ENCODE measurements at places on chromosomes 11 and 22. TPM values are rescaled to one million over a fixed set of nuclear protein-coding genes. Genes with fewer than 3 reads are reported as not detected.

- H3K4me3 ChIP-seq, result peak overlapping the region; percentile 42
- H3K27ac ChIP-seq, result no peak overlapping the region
- peaks cover 8% of the 10 kb centered on the region for H3K27me3 ChIP-seq
- DNase-seq, result no peak
- peaks cover 23% of the 10 kb centered on the region for H3K4me1 ChIP-seq
Observed at GRCh38 chr11:95925011-95925410, 1.1 kb upstream of the MTMR2 start.

DNA sequence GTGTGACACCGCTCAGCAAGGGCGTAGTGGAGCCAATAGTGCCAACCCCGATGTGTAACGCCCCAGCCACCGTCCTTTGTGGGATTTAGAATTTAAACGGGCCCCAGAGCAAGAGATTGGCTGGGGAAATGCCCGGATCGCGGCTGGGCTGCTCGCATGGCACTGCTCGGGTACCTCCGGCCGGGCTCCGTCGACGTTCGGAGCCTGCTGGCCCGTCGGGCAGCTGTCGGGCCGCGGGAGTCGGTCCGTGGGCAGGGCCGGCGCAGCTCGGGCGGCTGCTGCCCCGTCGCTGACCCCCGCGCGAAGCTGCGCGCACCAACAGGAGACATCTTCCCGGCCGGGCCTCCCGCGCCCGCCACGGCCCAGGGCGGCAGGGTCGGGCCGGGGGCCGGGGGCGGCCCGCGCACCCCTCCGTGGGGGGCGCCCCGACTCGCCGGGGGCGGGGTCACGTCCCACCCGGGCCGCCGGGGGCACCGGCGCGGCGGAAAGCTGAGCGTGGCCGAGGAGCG is 1.3 kb upstream of the KDM2A start:
- H3K4me1 ChIP-seq, result peaks cover 29% of the 10 kb centered on the region
- H3K4me3 ChIP-seq, result peak overlapping the region; percentile 76
- peaks cover 1% of the 10 kb centered on the region for H3K27me3 ChIP-seq
- DNase-seq, result no peak

DNA sequence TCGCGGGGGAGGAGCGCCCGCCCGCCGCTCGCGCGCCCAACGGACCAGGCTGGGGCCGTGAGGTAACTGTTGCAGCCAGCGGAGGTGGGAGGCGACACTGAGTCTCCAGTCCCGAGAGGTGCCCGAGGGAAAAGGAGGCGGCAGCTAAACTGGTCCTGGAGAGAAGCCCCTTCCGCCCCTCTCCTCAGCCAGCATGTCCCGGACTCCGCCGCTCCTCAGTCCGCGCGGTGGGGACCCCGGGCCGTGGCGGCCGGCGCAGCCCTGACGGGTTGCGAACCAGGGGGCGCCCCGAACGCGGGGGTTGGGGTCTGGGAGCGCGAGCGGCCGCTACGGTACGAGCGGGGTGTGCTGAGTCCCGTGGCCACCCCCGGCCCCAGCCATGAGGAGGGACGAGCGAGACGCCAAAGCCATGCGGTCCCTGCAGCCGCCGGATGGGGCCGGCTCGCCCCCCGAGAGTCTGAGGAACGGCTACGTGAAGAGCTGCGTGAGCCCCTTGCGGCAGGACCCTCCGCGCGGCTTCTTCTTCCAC is at the start of gene PDE3B:
Gene PDE3B (plus strand): TSS at position 108 of the 529 bp plus-strand sequence. CDS start 272 bp downstream, at position 380.
- DNase-seq, result peak; percentile 84
- H3K27me3 ChIP-seq, result no peaks in the 10 kb centered on the region
- H3K4me3 ChIP-seq, result peak within 1 kb of the TSS; percentile 92
- peaks cover 23% of the 10 kb centered on the region for H3K36me3 ChIP-seq
- peaks cover 42% of the 10 kb centered on the region for H3K4me1 ChIP-seq

DNA sequence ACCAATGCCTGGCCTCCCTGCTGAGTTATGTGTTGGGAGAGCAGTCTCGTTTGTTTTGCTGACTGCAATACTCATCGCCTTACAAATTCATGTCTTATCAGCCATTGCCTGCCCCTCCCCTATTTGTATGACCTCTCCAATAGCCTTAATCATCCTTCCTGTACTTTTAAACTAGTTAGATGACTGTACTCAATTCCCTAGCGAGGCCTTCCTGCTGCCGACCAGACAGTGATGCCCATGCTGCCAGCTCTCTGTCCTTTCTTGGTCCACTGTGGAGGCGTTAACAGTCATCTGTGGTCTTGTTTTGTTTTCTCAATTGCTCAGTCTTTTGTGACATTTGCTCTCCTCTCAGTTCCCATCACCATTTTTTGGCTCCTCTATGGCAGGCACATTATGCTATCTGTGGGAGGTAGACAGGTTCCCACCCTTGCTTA is 20.3 kb upstream of the YPEL1 start:
- H3K4me3 ChIP-seq, result no peak overlapping the region
- peaks cover 18% of the 10 kb centered on the region for H3K36me3 ChIP-seq
- DNase-seq, result no peak
- no peak overlapping the region for H3K27ac ChIP-seq
- peaks cover 13% of the 10 kb centered on the region for H3K4me1 ChIP-seq

GRCh38 chr22:37476389-37477329 is 9.5 kb downstream of the MFNG start:
- no peak for DNase-seq
- no peaks in the 10 kb centered on the region for H3K27me3 ChIP-seq
- no peak overlapping the region for H3K4me3 ChIP-seq
- peaks cover 16% of the 10 kb centered on the region for H3K36me3 ChIP-seq

GRCh38 chr11:99370549-99371216 is 349.9 kb downstream of the CNTN5 start:
- DNase-seq, result no peak
- no peaks in the 10 kb centered on the region for H3K4me1 ChIP-seq
- H3K36me3 ChIP-seq, result no peaks in the 10 kb centered on the region
- no peak overlapping the region for H3K27ac ChIP-seq

DNA sequence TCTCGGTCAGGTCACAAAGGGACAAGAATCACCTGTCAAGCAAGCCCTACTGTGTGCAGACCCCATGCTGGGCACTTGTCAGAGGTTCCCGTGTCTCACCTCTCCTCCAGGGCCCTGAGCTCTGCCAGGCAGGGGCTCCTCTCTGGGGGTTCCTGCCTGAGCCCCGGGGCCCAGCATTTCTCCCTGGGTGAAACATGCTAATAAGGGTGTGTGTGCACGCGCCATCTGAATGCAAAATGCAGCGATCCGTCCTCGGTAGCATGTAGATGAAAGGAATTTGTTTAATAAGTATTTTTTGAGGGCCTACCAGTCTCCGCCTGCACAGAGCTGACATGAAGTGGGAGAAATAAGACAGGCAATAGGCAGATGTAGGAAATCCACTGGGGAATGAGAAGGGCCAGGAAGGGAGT is 5.8 kb downstream of the ELFN2 start:
- H3K27ac ChIP-seq, result no peak overlapping the region
- H3K27me3 ChIP-seq, result peaks cover 66% of the 10 kb centered on the region
- H3K4me1 ChIP-seq, result peaks cover 24% of the 10 kb centered on the region

DNA sequence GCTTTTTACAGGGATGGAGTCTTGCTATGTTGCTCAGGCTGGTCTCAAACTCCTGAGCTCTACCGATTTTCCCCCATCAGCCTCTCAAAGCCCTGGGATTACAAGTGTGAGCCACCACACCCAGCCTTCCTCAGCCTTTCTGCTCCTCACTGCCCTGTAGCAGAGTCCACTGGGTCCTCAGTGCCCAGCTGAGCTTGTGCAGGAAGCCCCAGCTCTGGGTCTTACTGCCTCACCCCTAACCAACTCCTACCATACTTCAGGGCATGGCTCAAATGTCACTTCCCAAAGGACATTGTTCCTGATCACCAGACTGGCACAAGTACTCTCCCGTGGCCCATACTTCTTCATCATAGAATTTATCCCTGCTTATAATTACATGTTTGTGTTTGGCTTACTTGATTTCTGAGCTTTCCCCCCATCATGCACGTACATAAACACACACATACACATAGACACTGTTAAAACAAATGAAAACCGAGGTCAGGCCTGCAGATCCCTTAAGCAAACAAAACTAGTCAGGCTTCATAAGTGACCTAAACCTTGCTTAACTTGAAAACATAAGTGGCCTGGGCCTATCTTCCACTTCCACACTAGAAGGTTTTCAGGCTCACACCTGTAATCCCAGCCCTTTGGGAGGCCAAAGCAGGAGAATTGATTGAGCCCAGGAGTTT is 14.0 kb upstream of the SLC43A3 start:
- H3K4me3 ChIP-seq, result no peak overlapping the region
- H3K4me1 ChIP-seq, result no peaks in the 10 kb centered on the region
- H3K27ac ChIP-seq, result no peak overlapping the region
- H3K36me3 ChIP-seq, result no peaks in the 10 kb centered on the region

DNA sequence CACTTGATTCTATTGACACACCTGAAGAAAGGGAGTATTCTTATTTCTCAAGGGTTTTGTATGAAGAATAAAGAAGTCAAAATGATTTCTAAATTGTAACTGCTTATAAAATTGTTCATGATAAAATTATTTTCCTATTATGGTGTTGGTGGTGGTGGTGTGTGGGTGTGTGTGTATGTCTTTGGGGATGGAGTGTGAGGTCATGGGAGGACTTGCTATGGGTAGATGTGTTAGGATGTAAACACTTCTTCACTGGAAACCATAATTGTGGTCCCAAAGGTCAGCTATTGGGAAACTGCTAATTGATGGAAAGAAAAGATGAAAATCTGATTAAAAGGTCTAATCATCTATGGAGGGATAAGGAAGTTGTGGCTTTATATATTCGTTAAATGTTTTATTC is 5.1 kb downstream of the TRIM22 start:
- H3K4me3 ChIP-seq, result peak overlapping the region; percentile 64
- DNase-seq, result no peak
- H3K36me3 ChIP-seq, result peaks cover 54% of the 10 kb centered on the region

DNA sequence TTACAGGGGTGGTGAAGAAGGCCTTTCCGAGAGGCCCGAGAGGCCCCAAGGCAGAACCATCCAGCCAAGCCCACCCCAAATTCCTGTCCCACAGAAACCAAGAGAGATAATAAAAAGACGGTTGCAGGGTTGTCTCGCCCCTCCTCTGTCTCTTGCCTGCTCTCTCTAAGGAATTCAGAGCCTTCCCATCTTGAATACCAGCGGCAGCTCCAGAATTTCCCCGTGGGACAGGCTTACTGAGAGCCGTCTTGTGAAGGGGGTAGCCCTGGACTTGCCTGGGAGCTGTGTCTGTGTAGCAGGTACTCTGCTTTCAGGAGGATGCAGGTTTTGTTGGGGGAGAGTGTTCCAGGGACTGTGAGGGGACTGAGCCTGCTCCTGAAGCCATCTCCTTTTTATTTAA is 9.6 kb upstream of the EIF3D start:
- no peak overlapping the region for H3K4me3 ChIP-seq
- DNase-seq, result no peak
- H3K36me3 ChIP-seq, result peaks cover 3% of the 10 kb centered on the region
- no peak overlapping the region for H3K27ac ChIP-seq
- H3K4me1 ChIP-seq, result peaks cover 10% of the 10 kb centered on the region
- peaks cover 4% of the 10 kb centered on the region for H3K27me3 ChIP-seq

GRCh38 chr22:17817079-17817478 is 42.8 kb upstream of the BID start:
- H3K36me3 ChIP-seq, result no peaks in the 10 kb centered on the region
- H3K27me3 ChIP-seq, result no peaks in the 10 kb centered on the region
- no peak for DNase-seq
- H3K4me3 ChIP-seq, result no peak overlapping the region

- peaks cover 48% of the 10 kb centered on the region for H3K4me1 ChIP-seq
- no peak for DNase-seq
- peak overlapping the region; percentile 83 for H3K4me3 ChIP-seq
- peaks cover 6% of the 10 kb centered on the region for H3K36me3 ChIP-seq
- H3K27ac ChIP-seq, result peak overlapping the region; percentile 92
Observed at GRCh38 chr22:19109198-19110063, 12.8 kb downstream of the DGCR2 start.

GRCh38 chr11:93741882-93742226 is 382 bp downstream of the C11orf54 start:
- DNase-seq, result no peak
- H3K27ac ChIP-seq, result peak overlapping the region; percentile 99
- H3K4me1 ChIP-seq, result peaks cover 34% of the 10 kb centered on the region
- peak overlapping the region; percentile 99 for H3K4me3 ChIP-seq
- H3K36me3 ChIP-seq, result peaks cover 40% of the 10 kb centered on the region
- no peaks in the 10 kb centered on the region for H3K27me3 ChIP-seq

GRCh38 chr11:15707194-15707593 is 592.5 kb downstream of the INSC start:
- no peaks in the 10 kb centered on the region for H3K36me3 ChIP-seq
- no peak overlapping the region for H3K4me3 ChIP-seq
- no peaks in the 10 kb centered on the region for H3K4me1 ChIP-seq
- peaks cover 2% of the 10 kb centered on the region for H3K27me3 ChIP-seq
- H3K27ac ChIP-seq, result no peak overlapping the region

DNA sequence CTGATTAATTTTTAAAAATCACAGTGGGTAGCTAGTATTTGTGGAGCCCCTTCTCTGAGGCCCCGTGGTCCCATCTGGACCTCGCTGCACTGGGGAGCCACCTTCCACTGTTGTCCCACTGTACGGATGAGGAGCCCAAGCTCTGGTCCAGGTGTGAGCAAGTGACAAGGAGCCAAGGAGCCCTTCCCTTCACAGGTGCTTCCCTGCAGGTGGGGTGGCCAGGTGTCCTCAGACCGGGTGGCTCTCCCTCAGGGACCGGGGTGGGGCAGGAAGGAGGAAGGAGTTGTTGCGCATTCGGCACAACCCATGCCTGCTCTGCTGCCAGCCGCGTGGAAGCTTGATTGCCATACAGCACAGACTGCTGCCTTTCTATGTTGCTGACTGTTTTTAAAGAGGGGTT is 10.4 kb upstream of the SEPTIN5 start:
- peaks cover 7% of the 10 kb centered on the region for H3K27me3 ChIP-seq
- no peak for DNase-seq
- no peak overlapping the region for H3K4me3 ChIP-seq
- H3K4me1 ChIP-seq, result no peaks in the 10 kb centered on the region

DNA sequence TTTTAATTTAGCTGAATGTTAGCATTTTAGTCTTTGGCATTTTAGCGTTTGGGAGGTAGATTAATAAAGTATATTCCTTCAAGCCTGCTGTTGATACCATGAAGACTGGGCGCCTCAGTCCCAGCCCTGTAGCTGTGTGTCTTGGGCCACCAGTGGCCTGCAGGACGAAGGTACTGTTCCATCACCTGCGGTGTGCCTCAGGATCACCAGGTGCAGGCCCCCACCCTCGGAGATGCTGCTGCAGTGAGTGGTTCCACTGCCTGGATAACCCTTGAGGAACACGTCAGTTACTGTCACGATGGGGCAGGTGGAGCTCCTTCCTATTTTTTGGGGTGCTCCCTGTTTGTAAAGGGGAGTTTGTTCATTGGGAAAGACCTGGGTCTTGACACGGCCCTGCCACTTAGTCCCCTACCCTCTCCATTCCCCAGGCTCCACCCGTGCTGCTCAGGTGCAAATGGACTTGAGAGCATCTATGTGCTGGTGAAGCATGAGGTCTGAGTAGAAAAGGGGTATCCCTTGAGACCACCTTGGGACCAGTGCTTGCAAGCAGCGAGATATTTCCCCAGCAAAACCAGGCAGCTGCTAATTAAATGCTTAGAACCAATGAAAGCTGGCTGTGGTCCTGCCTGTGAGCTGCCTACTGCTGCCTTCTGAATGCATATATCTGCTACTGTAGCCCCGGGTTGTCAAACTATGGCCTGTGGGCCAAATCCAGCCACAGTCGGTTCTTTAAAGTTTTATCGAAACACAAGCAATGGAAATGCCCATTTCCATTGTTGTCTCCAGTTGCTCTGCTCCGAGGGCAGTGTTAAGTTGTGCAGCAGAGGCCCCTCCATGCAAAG is 28.7 kb downstream of the INCENP start:
- no peak overlapping the region for H3K4me3 ChIP-seq
- H3K36me3 ChIP-seq, result peaks cover 35% of the 10 kb centered on the region
- H3K27ac ChIP-seq, result no peak overlapping the region
- H3K27me3 ChIP-seq, result no peaks in the 10 kb centered on the region
- no peaks in the 10 kb centered on the region for H3K4me1 ChIP-seq

The SLC6A5 gene
- not detected for total RNA-seq

The PDE3B gene
- total RNA-seq, result 117 TPM

The SLC17A6 gene
- not detected for total RNA-seq

The NLRP14 gene
- not detected for total RNA-seq

The CCDC87 gene
- 0.14 TPM for total RNA-seq

The PHLDA2 gene
- total RNA-seq, result 0.55 TPM

The GLYAT gene
- total RNA-seq, result not detected

The PDE2A gene
- not detected for total RNA-seq

The SMIM35 gene
- total RNA-seq, result 3.0 TPM
